Activated CD4-positive, alpha-beta T cell treated with anti-CD3 and anti-CD28 coated beads, Interleukin-10, Interleukin-2, amounts not matched to agents 100 ng/mL and 50 ng/mL, durations not matched to agents 16 hours and 8 hours (primary cell): ENCODE measurements at places on chromosomes 6 and 20.

GRCh38 chr6:148650941-148651505 is 95.8 kb upstream of the UST start:
- no peak for DNase-seq

DNA sequence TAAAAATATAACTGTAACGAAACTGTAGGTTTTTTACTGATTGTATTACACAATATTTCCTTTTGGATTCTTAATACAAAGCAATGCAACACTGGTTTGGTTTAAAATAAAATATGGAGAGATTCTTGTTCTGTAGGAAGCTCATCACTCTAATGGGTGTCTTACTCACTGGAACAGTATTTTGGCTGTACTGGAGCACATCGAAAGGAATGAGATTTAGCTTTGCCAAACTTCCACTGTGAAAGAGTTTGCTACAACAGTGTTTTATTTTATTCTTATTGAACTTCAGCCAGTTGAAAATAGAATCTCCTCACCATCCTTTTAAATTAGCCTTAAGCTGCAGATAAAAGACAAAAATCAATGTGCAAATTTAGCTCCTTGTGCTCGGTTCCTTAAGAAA is 230.7 kb upstream of the QKI start:
- no peak for DNase-seq

- no peak for DNase-seq
Observed at GRCh38 chr20:3276680-3277015, 37.7 kb upstream of the SLC4A11 start.

GRCh38 chr20:18857640-18858039 is 44.1 kb downstream of the SCP2D1 start:
- DNase-seq = no peak

DNA sequence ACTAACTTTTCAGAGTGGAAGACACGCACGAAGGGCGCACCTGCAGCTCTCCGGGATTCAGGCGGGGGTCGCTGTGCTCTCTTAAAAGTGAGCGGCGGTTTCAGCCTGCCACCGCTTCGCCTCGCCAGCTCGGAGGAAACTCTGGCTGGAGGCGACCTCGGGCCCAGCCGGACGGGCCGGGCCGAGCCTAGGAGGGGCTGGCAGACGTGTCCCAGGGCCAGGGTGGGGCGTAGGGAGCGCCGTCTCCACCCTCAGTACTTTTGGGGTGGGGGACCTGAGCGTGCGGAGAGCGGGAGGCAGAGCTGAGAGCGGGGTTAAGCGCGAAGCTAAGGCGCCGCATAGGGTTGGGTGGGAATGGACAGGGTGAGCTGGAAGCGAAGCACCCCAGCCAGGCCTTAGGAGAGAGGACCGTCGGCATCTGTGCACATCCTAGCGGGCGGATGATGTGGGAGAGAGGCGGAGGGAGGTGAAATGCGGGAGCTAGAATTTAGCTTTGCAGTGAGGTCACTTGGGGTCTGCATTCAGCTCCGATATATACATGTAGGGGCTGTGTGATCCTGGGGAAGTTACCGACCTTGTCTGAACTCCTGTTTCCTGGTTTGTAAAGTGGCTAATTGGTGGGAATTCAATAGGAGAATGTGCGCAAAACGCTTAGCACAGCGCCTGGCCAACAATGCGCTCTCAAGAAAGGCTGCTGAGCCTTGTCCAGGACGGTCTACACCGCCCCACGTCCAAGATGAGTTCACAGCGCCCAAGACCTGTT is 6.5 kb upstream of the TFAP2A start:
- no peak for DNase-seq

DNA sequence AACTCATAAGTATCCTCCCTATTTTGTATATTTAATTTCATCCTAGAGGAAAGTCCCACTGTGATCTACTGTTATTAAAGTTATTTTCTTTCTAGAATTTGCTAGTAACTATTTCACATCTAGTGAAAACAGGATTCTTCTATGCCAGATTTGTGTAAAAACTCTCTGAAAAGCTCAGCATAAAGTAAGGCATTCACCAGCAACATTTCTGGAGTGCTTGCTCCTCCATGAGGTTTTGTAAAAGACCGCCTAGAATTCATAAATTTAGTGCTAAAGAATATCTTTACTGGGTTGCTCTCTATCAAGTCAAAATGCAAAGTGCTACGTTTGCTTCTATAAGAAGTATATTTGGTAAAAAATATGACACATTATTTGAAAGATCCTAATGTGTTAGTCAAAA is 173.5 kb upstream of the IRAK1BP1 start:
- no peak for DNase-seq

- DNase-seq = no peak
Observed at GRCh38 chr6:43715056-43715788, 27.6 kb upstream of the MRPS18A start.

GRCh38 chr20:13449868-13450434 is 188.8 kb downstream of the TASP1 start:
- no peak for DNase-seq

DNA sequence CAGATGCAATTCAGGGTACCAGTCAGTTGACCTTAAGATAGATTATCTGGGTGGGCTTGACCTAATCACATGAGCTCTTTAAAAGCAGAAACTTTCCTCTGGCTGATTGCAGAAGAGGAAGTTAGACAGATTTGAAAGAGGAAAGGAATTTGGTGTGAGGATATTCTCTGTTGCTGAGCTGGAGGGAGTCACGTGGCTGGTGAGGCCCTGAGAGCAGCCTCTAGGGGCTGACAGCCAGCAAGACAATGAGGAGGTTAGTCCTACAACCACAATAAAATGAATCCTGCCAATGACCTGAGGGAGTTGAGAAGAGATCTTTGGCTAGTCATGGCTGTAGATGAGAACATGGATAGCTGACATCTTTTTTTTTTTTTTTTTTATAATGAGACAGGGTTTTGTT is 87.0 kb upstream of the B3GAT2 start:
- DNase-seq = no peak

DNA sequence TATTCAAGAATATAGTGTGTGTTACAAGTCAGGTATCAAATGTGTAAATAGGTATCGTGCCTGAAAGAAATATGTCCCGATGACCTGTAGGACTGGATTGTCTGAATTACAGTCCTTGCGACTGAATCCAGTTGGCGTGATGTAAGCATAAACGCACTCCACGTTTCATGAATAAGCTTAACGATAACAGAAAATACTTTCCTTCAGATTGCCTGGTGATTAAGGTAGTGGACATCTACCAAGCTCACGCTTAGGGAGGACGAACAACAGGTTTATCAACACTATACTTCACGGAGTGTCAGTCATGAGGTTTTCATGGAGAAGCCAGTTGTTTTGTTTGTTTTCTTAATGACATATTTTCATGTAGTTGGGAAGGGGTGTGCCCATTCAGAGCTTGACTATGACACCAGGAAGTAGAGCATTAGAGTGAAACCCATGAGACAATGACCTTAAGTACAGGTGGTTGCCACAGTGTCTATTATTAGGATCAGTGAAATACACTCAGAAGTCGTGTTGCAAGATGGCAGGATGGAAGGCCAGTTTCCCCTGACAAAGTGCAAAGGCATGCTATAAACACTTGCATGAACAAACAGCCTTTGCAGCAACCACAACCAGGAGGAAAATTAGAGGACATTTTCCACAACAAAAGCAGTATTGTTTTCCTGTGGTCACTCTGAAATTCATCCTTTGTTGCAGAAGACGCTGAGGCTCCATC is 305.8 kb upstream of the PRDM1 start:
- no peak for DNase-seq

- no peak for DNase-seq
Observed at GRCh38 chr20:15056246-15056645, 718.8 kb upstream of the FLRT3 start.

DNA sequence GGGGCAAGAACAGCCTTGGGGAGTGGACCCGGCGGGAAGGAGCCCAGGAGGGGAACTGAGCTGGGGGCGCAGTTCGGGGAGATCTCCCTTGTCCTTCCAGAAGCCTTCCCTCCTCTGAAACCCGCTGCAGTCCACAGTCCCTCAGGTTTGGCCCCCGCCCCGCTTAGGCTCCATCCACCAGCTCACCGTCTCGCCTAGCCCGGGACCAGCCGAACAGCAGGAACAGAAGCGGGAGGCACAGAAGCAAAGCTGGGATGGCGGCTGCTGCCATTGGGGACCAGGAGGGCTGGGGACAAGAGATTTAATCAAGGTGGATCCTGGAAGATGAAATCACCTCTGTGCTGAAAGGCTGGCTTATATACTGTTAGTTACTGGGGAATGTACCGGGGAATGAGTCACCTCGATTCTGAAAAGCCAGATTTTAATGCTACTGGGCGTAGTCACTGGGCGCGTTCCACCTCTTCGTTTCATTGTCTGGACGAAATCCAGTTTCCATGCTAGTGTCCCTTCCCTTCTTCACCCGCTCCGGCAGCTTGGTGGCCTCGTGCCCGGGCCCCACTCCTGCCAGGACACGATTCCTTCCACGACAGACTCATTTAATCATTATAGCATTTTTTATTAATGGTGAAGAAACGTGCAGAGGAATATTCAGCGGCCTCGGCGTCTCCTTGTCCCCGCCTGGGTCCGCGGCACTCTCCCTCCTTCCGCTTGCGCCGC is at the start of gene RAET1L:
TSS of gene RAET1L (minus strand) at position 332 of the 717 bp plus-strand sequence. CDS start at position 271, 61 bp downstream.
- DNase-seq = peak; percentile 45

- DNase-seq = no peak
Observed at GRCh38 chr6:118198746-118199145, 291.7 kb downstream of the SLC35F1 start.

DNA sequence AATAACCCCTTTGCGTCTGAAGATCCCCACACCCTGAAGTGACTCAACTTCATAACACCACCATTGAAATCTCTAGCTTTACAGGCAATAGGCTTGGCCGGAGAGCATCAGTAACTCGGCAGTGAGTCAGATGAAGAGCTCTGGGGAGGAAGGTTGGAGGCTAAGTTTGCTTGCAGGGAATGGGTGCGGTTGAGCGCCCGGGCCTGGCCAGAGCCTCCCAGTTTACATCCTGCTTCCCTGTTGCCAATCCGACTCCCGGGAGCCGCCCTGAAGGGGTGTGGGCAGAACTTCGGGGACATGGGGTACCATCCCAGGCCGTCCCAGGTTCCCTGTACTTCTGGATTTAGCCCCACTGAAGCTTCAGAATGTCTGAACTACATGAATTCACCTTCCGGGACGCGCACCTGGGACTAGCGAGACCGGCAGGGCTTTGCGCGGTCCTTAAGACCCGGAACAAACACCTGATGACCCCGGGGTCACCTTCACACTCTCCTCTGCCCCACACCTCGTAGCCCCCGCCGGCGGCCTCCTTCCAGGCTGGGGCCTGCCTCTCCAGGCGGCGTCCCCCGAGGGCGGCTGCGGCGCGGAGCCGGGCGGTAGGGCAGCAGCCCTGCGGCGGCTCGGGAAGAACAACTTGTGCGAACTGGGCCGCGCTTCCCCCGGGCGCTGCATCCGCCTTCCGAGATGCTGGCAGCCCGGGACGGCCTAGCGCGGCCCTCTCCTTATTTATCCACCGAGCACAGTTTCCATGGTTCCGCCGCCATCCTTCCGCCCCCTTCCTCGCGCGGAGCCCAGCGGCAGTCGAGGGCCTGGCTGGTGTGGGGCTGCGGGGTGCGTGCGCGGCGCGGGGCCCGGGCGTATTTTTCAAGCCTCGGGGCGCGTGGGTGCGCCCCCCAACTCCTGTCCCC is 56.6 kb upstream of the RREB1 start:
- DNase-seq = no peak

DNA sequence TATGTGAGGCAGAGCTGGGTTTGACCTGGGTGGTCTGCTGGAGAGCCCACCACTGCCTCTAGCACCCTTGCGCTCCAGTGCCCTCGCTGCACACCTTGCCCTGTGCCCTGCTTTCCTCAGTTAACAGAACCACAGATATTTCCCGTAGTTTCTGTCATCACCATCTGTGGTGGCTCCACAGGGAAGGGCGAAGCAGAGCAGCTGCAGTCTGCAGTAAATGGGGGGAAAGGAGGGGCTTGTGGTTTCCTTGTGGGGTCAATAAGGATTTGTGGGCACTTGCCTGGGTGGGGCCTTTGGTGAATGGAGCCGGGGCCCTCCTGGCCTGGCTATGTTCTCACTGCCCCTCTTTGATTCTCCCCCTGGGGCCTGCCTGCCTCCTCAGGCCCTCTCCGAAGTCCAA is 21.2 kb upstream of the CCDC167 start:
- no peak for DNase-seq

GRCh38 chr6:69663215-69663614 is 133.6 kb downstream of the LMBRD1 start:
- no peak for DNase-seq

- no peak for DNase-seq
Observed at GRCh38 chr20:6588296-6588695, 179.2 kb upstream of the BMP2 start.

- no peak for DNase-seq
Observed at GRCh38 chr20:9363673-9364072, 150.7 kb upstream of the LAMP5 start.

DNA sequence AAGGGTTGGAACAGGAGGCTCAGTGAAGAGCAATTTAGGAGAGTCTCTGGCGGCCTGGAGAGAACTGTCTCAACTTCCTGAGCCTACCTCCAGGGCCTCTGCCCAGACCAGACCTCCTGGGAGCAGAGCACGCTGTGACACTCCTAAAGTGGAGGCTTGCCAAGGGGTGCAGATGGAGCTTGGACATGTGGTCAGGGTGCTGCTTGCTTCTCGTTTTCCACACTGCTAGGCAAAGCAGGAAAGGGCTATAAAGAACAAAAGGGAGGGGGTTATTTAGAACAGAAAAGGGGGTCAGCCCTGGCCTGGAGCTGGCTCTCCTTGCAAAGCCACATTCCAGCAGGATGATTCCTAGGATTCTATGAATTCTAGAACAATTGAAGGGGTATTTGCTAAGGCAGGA is 145.7 kb upstream of the GGTLC1 start:
- no peak for DNase-seq

DNA sequence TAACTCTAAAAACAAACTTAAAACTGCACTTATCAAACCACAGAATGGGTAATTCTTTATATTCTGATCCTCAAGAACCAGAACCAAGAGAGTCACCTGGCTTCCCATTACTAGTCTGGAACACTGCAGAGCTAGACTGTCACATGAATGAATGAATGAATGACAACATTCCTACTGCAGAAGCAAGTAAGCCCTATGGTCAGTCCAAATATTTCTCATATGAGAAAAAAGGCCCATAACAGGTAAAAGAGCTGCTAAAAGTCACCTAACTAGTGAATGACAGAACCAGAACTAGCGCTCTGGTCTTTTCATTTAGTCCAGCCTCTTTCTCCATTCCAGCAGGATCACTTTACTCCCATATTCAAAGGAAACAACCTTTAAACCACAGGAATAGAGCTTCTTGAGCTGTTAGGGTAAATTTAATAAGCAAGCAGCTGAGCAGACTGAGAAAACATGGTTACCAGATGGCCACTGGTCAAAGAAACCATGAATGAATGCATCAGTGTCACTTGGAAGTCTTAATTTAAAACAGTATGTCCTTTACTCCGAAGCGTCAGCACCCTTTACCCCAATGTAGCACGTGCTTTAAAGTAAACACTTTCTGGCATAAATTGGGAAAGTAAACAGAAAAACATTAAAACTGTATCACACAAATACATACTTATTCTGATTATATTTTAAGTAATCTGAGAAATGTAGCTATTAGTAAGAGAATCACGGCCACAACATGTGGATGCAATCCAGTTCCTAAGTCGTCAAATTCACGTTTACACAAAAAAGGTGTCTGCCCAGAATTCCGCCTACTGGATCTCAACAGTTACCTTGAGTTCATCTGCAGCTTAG is 1.4 kb downstream of the PREP start:
- no peak for DNase-seq
